Esophagus squamous epithelium (tissue), 5 donors: ENCODE measurements at places on chromosomes 5 and 9.
A peak's percentile ranks its signal among the peaks of the same experiment; 100 is the strongest.

DNA sequence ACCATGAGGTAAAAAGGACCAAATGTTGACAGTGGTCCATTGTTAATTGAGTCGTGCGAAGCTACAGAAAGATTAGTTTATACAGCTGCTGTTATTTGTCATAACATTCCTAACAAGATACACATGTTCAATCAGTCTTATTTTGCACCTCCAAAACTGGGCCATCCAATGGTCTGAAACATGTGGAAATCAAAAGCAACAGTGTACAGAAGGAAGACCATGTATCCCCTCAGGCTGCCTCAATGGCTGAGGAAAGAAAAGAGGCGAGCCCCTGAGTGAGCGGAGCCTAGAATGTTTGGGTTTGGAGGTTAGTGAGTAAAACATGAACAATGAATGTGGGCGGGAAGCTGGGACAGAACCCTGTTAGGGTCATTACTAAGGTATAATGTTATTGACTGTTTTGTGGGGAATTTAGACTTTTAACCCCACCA is 35.6 kb downstream of the NFIB start:
- no peak for DNase-seq

GRCh38 chr9:94654165-94654894 is 15.0 kb upstream of the FBP1 start:
- no peak for DNase-seq

GRCh38 chr9:6955251-6955921 is 197.6 kb downstream of the KDM4C start:
- no peak for DNase-seq

DNA sequence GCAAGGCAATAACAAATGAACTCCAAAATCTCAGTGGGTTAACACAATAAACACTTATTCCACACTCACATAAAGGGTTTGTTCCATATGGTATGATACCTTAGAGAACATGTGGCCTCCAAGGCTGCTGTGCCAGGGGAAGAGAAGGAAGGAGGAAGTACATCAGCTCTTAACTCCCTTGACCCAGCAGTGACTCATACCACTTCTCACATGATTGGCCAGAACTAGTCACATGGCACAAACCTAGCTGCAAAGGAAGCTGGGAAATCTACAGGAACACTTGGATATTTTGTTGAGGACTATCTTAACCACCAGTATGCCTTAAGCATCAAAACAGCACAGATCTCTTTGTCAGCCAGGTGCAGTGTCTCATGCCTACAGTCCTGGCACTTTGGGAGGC is 99.3 kb downstream of the SLIT3 start:
- DNase-seq, result no peak

- DNase-seq, result peak; percentile 21
These were observed 629 bp downstream of the CCNH start for GRCh38 chr5:87411973-87412629.

GRCh38 chr5:14855366-14855765 is 16.2 kb downstream of the ANKH start:
- no peak for DNase-seq

DNA sequence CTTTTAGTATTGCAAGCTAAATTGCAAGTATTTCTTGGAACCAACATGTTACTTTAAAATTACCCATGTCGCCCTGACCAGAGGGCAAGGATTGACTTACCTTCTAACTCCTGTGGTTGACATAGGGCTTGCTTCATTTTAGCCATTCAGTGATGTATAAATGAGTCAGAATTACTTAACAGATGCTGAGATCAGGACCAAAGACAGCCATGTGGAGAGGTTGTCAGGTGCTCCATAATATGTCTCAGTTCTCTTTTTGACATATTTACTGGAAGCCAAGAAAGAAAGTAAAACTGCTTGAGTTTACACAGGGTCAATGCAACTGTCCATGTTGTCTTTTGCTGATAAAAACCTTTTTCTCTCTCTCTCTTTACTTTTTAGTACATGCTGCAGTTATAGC is 33.2 kb downstream of the F2RL2 start:
- no peak for DNase-seq

- no peak for DNase-seq
These were observed 39.7 kb upstream of the POC5 start for GRCh38 chr5:75756981-75757380.

- no peak for DNase-seq
These were observed 335 bp downstream of the ROPN1L start for GRCh38 chr5:10441992-10442435.

DNA sequence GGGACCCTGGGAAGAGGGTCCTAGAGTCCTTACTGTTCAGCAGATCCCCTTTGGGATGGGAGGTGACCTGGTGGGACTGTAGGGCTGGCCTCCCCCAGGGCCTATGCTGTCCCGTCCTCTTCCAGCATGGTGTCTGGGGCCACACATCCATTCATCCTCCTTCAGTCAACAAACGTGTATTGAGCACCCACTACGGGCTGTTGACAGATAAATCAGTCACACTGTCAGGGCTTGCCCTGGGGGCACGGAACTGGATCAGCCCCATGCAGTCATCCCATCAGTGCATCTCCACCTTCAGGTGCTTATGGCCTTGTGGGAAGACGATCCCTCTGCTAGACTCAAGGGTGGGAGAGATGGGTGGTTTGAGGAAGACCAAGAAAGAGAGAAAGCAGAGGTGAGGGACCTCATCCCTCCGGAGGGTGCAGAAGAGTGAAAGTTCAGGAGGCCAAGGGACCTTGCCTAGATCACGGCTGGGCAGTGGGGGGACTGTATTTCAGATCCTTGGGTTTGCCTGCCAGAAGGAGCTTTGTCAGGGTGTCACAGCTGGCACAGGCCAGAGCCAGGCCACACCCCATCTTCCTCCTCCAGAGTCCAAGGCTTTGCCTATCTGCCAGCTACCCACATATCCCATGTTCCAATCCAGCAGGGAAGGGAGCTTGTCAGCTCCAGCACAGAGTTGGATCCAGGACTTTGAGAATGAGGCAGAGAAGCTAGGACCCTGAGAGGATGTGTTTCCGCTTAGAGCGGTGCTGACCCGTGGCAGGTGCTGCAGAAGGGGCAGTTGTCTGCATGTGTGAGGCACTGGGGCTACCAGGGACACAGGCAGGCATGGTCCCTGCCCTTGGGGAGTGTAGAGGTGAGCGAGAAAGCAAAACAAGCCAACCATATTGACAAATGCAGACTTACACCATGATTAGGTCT is 30.5 kb downstream of the COL27A1 start:
- DNase-seq, result no peak

GRCh38 chr9:84218322-84218721 is 122.2 kb downstream of the SLC28A3 start:
- no peak for DNase-seq

DNA sequence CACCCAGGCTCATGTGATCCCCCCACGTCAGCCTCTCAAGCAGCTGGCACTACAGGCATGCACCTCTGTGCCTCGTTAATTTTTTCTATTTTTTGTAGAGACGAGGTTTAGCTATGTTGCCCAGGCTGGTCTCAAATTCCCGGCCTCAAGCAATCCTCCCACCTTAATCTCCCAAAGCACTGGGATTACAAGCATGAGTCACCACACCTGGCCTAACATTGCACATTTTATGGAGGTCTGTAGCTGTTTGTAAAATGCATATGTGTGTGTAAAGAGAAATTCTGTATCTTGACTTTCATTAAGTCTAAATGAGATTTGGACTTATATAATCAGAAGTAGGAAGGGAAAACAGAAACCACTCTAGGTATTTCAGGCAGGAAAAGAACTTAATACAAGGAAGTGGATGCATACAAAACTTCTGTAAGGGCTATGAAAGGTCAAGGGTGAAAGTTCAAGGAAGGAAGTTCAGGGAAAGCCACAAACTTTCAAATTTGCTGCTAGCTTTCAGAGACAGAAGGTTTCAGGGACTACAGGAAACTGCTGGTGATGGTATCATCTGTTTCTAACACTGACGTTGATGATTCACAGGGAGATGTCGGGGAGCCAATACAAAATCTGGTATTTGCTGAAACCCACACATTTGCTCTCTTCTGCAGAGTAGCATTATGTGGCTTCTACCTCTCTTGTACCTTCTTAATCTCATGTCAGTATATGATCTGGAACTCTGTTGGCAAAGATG is 209.4 kb downstream of the PIK3R1 start:
- no peak for DNase-seq

GRCh38 chr9:87973730-87974292 is 522 bp downstream of the CDK20 start:
- DNase-seq, result no peak

- no peak for DNase-seq
These were observed 27.0 kb upstream of the IFNB1 start for GRCh38 chr9:21104787-21105186.

GRCh38 chr5:67361932-67362729 is 165.5 kb upstream of the CD180 start:
- DNase-seq, result no peak

- DNase-seq, result no peak
These were observed 8.9 kb upstream of the EPB41L4B start for GRCh38 chr9:109329638-109330258.

GRCh38 chr5:54404568-54404967 is 50.9 kb upstream of the HSPB3 start:
- DNase-seq, result no peak

- no peak for DNase-seq
These were observed 144.1 kb downstream of the CEP120 start for GRCh38 chr5:123279136-123279535.

- DNase-seq, result no peak
These were observed 1.9 kb upstream of the RACK1 start for GRCh38 chr5:181245427-181246275.

DNA sequence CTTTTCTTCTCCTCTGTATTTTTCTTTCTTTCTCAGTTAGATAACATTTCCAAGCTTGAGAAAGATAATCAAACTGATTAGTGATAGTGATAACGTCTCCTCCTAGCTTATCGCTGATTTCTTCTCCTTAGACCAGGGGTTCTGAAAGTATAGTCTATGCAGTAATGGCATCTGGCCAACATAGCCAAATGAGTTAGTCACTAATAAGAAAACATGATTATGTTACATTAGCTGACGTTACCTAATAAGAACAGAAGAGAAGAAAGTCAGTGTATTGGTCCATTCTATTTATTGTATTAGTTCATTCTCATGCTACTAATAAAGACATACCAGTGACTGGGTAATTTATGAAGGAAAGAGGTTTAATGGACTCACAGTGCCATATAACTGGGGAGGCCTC is 111.2 kb downstream of the STRBP start:
- no peak for DNase-seq

GRCh38 chr9:110641293-110641692 is 27.3 kb upstream of the MUSK start:
- no peak for DNase-seq

- no peak for DNase-seq
These were observed 9.5 kb upstream of the IFNK start for GRCh38 chr9:27514551-27514950.

DNA sequence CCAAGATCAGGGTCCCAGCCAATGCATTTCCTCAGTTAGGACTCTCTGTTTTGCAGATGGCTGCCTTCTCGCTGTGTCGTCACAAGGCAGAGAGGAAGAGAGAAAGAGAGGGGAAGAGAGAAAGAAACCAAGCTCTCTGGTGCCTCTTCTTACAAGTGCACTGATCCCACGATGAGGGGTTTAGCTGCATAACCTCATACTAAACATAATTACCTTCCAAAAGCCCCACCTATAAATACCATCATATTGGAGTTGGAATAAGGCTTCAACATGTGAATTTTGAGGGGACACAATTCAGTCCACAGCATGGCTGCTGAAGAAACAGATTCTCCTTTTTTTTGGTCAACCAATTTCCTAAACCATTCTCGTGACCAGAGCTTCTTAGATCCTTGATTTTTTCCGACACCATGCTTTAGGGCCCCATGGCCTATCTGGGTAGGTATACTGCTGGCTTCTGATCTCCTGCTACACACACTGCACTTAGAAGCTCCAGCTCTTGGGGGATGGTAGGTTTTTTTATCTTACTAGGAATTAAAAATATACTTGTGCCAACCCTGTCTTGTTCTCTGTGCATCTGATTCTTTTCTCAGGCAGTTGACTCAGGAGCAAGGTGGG is 5.1 kb downstream of the CAMK4 start:
- no peak for DNase-seq

- no peak for DNase-seq
These were observed 23.8 kb downstream of the KLF4 start for GRCh38 chr9:107465467-107466451.

DNA sequence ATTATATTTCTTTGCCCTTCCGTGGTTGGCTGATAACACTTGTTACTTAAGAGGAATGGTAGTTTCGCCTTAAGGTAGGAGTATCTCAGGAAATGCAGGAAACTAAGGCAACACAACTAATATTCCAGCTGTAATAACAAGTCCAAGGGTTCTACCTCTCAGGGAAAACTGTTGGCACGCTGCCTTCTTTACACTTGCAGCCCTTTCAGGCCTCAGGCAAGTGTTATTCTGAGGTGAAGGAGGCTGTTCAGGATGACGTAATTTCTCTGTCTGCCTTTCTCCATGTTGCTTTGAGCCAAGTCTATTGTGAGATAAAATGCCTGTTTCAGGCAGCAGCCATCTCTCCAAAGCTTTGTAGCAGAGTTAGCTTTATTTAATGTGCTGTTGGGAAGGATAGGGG is 38.0 kb downstream of the VCAN start:
- DNase-seq, result no peak

DNA sequence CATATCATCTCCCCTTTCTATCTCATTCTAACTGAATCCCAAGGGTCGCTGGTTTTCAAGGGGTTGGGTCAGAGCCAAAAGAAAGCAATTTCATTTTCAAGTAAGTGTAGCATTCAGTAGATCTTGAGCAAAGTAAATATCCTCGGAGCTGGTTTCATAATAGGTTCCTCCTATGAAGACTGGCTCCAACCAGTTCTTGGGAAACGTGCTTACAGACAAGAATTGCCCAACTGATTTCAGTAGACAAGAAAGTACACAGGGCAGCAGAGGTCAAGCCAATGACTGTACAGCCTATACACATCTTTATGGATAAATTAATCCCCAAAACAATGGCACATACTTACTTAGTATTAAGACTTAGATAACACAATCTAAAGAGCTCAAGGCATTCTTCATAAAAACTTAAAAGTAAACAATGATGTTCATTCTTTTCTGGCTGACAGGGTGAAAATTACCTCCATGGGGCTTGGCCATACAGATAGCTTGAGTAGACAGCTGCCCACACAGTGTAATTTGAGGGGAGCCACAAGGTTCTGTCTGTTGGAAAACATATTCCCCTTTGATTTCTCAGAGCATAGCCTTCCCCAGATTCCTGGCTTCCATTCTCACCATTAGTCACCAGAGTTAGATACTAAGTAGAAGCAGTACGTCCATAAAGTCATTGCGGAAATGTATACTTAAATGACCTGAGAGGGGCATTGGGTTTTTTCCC is 163.9 kb downstream of the ARRDC3 start:
- DNase-seq, result no peak

DNA sequence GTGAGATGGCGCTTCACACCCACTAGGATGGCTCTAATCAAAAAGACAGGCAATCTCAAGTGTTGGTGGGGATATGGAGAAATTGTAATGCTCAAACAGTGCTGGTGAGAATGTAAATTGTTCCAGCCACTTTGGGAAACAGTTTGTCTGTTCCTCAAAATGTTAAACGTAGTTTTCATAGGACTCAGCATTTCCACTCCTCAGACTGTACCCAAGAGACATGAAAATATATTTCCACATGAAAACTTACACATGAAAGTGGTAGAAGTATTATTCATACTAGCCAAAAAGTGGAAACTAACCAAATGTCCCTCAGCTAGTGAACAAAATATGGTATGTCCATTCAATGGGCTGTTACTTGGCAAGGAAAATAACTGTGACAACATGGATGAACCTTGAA is 107.7 kb upstream of the CTSL start:
- DNase-seq, result no peak
